Hematopoietic multipotent progenitor cell treated with erythropoietin and hydrocortisone succinate and interleukin-3 and kit ligand, for 6 days (in vitro differentiated cells): ENCODE measurements at places on chromosomes 1 and 21.

DNA sequence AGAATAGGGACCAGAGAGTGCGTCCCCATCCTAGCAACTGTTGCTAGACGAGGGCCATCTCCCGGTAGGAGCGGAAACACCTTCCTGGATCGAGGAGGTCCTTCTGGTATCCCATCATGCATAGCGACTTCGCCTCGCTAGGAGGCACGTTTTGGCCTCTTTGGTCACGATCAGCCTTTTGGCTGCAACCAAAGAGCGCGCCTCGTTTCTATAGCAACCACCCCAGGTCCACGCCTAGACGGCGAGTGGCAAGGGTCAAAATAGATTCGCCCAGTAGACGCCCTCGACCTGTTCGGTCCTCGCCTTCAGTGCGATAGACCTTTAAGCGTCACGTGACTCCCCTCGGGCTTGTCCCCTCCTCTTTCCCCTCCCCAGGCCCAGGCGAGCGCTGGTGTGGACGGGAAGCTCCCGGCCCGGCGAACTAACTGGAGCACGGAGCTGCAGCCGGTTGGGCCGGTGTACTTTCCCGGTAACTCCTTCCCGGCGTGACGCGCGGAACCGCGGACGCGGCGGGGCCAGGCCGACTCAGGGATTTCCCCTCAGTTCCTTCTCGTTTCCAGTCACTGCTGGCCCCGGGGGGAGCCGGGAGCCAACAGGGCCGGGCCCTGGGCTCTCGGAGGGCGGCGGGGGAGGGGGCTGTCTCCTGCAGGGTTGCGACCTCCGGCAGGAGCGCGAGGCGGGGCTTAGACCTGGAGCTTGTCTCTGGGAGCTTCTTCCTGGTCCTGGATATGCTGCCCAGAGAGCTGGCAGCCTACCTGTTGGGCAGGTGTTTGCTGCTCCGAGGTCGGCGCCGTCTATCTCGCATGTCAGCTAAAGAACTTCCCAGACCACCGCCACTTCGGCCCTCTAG is at the start of gene DNAJC16:
TSS of gene DNAJC16 (plus strand) at position 359 of the 850 bp plus-strand sequence. CDS start 2,258 bp downstream, outside the sequence.
- peak; percentile 100 for DNase-seq

- DNase-seq, result no peak
Measured at GRCh38 chr21:31278511-31279130, 65.4 kb downstream of the TIAM1 start.

GRCh38 chr1:177511036-177511435 is 340.3 kb downstream of the BRINP2 start:
- no peak for DNase-seq

- no peak for DNase-seq
Measured at GRCh38 chr1:206867716-206868115, 2.3 kb downstream of the IL20 start.

DNA sequence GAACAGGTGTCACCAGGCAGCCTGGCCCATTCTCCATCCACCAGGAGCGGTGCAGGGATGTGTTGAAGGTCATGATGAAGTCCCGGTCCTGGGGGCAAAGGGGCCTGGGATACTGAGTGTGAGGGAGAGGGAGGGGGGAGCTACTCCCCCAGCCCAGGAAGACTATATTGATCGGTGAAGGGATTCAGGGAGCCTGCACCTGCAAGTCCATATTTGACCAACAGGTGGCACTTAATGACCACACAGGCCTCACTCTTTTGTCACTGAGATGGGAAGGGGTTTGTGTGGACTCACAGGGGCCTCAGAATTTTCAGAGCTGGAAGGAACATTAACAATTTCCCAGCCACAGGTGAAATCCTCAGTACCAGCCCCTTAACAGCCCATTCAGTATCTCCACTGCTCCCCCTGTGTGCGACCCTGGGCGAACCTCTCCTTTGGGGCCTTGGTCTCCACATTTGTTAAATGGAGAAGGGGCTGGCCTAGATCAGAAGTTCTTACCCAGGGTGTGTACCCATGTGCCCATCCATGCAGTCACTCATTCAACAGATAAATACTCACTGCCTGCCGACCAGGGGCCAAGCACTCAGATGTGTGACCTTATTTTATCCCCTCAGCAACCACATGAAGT is 55.6 kb downstream of the NKAIN1 start:
- peak; percentile 72 for DNase-seq

DNA sequence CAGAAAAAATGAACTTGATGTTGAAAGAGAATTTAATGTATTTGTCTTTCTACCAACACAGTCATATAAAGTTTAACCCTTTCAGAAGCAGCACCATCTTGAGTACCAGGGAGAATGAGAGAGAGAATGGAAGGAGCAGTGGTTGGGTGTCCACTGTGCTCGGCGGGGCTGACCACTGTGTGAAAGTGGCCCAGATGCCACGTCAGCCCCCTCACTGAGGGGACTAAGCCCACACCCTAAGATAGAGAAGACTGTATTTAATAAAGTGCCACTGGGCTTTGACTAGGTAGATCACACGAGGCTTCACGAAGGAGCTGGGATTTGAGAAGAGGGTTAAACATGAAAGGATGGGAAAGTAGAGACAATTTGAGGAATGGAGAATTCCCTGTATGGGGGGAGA is 31.2 kb downstream of the BATF3 start:
- DNase-seq, result no peak
